ENCODE measurements at places on chromosomes 7 and 10.

- DNase-seq = no peak
Observed at GRCh38 chr7:96903906-96904305, 101.4 kb upstream of the DLX6 start.

DNA sequence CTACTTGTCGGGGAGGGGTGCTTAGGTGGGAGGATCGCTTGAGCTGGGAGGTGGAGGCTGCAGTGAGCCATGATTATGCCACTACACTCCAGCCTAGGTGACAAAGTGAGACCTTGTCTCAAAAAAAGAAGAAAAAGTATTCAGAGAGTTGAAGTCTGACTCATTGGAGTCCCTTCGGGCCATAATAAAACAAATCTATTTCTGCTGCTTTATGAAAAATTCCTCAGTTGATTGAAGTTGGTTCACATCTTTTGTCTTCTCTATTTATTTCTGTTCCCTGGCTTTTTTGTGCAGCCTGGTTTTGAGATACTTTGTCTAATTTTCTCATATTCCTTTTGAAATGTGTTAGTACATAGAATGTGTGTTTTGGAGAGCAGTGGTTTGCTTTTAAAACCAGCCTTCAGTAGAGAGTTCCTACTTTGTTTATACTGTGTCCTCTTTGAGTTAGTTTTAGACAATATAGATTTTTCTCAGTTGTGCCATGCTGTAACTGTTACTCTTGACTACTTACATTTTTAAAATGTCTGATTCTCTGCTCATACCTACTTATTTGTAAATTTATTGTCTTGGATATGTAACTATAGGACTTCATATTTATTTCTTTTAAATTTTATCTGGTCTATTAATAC is 36.7 kb downstream of the LUC7L2 start:
- no peak for DNase-seq

- no peak for DNase-seq
Observed at GRCh38 chr10:120824881-120825309, 26.3 kb upstream of the WDR11 start.

- DNase-seq = no peak
Observed at GRCh38 chr10:44016589-44017482, 368.1 kb downstream of the CXCL12 start.

DNA sequence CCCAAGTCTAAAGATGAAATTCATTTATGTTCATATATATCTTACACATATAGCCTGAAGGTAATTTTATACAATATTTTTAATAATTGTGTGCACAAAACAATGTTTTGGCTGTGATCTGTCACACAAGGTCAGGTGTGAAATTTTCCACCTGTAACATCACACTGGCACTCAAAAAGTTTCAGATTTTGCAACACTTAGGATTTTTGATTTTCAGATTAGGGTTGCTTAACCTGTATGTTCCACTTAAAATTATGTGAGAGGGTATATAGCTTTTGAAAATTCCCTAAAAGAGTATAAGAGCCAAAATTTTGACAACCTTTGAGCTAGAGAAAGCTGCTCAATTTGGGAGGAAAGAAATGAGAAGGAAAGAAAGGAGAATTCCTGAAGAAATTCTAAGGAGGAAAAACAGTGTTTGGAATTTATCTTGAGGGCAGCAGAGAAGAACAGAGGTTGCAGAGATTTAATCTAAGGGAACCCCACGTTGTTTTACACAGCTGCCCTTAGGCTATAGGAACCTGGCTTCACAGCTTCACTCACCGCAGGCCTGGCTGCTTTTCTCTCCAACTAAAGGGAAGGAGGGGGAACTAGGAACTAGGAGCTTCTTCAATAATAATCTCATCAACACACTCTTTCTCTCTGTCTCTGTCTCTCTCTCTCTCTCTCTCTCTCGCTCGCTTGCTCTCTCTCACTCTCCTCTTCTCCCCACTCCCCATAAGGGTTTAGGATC is 8.5 kb downstream of the VOPP1 start:
- DNase-seq = no peak

GRCh38 chr7:42250411-42250810 is 13.4 kb upstream of the GLI3 start:
- DNase-seq = no peak

DNA sequence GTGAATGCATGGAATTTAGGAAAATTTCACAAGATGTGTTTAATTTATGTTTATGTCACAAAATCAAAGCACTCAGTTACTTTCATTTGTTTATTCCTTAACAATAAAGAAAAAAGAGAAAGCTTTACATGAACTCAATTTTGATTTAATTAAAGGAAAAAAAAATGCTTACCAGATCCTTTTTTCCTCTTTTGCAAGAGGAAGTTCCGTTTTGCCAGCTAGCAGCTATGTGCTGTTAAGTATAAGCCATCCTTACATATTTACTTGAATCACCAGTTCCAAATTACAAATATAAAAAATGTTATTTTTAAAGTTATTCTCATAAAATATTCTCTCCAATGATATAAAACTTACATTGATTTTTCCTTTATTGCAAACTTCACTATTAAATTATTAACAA is 12.7 kb downstream of the MRC1 start:
- no peak for DNase-seq

DNA sequence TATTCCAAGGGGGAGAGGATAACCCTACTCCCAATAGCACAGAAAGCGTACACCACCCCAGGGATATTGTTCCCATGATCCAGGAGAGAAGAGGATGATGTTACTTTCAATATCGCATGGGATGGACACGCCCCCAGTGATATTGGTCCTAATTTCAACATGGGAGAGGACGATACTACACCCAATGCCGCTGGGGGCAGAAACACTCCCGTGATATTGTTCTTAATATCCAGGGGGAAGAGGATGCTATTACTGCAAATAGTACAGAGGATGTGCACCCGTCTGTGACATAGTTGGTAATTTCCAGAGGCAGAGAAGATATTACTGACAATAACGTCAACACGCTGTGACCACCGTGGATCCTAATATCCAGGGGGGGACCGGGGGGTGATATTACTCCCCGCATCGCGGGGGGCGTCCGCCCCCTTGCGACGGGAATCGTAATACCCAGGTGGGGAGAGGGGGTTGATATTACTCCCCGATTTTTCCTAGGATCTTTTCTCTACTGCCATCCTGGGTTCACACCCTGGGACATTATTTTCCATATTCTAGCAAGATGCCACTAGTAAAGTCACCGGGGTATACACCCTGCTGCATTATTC is 16.6 kb downstream of the MEIG1 start:
- DNase-seq = no peak

DNA sequence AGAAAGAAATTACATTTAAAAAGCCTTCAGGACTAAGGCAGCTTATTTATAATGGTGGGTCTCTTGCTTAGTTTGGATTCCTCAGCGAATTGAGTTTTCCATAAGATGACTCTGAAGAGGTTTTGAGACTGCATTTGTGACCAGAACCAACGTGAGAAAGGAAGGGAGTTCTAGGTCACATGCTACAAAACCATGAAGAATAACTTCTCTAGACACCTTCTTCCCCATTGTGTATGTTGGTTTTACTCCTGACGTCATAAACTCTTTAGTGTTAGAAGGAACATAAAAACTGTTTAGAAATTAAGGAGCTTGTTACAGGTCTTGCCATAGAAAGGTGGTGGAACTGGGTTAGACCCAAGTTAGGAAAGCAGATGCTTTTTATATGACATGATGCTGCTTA is 11.1 kb downstream of the PTPN12 start:
- no peak for DNase-seq

- no peak for DNase-seq
Observed at GRCh38 chr10:28800144-28800543, 122.8 kb downstream of the BAMBI start.

DNA sequence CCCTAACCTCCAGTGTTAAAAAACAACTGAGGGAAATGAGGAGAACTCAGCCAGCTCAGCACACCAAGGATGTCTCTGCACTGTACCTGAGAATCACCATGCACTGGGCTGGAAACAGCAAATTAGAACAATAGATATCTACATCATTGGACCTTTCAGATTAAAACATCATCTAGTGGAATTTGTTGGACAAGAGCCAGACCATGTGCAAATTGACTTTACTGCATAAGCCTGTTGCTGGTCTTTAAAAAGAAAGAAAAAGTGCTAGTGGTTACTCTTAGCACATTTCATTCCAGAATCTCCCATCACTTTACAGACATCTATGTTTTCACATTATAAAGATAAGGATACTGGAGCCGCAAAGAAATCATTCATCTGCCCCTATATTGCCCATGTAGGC is 75.4 kb downstream of the FGFR2 start:
- DNase-seq = no peak

DNA sequence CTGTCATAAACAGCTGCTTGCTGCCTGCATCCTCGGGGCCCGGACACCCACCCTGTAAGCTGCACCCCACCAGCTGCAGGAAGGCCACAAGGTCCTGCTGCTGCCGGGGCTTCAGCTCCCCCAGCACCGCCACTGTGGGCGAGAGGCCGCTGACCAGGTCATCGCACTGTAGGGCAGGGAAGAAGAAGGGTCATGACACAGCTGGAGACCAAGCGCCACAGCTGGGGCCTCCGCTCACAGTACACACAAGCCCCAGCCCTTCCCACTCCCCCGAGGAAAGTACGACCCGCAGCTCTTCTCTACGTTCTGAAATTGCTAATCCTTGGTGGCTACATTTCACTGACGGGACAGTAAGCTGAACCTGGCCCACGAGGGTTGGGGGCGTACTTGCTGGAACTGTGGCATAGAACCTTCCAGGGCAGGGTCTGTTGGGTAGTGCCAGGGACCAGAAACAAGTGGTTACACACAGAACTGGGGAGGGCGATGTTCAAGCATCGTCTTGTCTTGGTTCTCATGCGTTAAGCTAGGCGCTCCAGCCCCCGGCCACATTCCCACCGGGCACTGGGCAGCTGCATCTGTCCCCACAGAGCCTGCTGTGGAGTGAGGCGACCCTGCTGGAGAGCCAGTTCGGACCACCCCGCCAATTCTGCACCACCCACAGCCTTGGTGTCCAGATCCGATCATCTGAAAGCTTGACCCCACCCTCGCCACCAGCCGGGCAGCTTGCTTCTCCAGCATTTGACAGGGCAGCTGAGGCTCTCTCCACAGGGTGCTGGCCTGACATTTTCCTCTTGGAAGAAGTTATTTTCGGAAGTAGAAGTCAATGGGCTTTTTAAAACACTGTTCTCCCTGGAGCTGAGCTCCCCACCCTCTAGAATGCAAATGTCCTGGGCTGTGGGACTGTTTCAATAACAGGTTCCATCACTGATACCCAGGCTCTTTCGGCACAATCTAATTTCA is 50.8 kb downstream of the GSDME start:
- no peak for DNase-seq

- no peak for DNase-seq
Observed at GRCh38 chr7:132078891-132079735, 497.2 kb downstream of the PLXNA4 start.

DNA sequence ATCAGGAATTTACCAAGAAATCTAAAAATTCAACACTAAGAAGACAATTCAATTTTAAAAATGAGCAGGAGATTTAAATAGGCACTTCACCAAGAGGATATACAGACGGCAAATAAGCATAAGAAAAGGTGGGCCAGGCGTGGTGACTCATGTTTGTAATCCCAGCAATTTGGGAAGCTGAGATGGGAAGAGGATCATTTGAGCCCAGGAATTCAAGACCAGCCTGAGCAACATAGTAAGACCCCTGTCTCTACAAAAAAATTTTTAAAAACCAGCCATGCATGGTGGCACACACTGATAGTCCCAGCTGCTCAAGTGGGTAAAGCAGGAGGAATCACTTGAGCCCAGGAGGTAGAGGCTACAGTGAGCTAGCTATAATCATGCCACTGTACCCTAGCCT is 3.5 kb upstream of the AKR1D1 start:
- DNase-seq = no peak

DNA sequence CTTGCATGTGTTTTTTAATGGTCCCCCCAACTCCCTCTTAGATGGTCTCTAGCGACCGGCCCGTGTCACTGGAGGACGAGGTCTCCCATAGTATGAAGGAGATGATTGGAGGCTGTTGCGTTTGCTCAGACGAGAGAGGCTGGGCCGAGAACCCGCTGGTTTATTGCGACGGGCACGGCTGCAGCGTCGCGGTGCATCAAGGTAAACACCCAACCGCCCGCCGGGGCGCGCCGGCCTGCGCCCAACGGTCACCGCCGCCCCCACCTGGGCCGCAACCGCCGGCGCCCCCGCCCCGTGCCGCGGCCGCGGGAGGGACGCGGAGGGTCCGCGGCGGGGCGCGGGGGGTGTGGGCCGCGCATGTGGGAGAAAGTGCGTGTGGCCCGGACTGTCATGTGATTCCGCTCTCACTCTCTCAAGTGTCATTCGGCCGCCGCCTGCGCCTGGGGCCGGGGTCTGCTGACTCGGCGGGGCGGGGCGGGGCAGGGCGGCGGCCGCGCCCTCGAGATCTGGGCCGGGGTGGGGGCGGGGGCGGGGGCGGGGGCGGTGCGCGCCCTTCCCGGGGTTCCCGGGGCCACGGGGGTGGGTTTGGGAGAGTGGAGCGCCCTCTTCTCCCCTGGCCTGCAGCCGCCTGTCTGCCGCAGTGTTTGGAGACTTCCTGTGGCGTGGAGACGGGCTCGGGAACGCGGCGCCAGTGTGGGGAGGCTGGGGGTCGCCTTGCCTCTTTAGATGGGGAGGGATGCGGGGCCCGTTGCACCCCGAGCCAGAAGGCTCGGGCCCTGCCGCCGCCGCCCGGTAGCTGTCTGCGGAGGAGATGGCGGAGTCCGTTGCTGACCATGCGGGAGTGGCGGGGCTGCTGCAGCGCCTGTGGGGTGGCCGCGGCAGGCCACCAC is 817 bp downstream of the MLLT10 start:
- DNase-seq = peak; percentile 87

DNA sequence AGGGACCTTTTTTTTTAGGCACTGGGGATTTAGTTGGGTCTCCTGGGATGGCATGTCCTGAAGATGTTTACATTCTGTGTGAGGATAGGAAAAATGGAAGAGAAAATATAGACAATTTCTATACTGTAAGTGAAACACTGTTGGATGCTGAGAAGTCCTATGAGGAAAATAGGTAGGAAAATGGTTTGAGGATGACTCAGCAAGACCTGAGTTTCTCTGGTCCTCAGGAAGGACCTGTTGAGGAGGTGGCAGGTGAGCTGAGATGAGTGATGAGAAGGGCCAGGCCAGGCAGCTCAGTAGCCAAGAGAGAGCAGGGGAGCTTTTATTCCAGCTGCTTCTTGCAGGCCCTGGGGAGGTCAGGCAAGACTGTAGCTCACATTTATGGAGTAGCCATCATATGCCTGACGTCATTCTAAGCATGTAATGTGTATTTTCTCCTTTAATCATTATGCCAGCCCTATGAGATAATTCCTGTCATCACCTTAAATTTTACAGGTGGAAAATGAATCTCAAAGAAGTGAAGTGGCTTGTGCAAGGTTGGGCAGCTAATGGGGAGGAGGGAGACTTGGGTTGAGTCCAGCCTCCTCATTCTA is 19.1 kb upstream of the LRRC18 start:
- DNase-seq = no peak

DNA sequence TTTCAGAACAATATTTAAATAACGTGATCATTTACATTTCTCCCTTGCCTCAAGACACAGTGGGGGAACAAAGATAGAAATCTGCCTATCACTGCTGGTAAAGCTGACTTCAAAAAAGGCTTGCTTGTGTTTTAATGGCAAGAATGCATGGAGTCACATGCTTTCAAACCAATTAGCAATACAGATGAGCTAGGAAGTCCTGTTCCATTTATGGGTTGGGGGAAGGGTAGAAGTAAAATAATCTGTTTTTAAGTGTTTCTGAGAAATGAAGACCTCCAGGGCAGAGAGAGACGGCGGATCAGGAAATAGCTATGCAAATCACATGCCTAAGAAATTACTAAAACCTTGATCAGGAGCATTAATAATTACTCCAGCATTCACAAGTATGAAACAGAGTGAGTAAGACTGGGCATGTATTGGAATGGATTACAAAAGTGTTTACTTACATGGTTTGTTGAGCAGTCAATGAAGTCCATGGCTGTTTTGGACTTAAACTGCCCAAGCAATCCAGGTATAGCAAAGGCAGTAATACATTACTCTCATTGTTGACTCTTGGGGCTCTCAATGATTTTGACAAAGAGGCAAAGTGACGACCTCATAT is 142.0 kb downstream of the ARID5B start:
- no peak for DNase-seq
